Left ventricle myocardium inferior (tissue), 1 donor: ENCODE measurements at places on chromosomes 7 and 10. TPM values are rescaled to one million over a fixed set of nuclear protein-coding genes. Genes with fewer than 3 reads are reported as not detected.
A peak's percentile ranks its signal among the peaks of the same experiment; 100 is the strongest.

- H3K27ac ChIP-seq, result no peak overlapping the region
- no peaks in the 10 kb centered on the region for H3K36me3 ChIP-seq
- H3K27me3 ChIP-seq, result peaks cover 3% of the 10 kb centered on the region
- H3K4me1 ChIP-seq, result no peaks in the 10 kb centered on the region
- DNase-seq, result no peak
These were observed 324.4 kb downstream of the BICC1 start for GRCh38 chr10:58836991-58837575.

DNA sequence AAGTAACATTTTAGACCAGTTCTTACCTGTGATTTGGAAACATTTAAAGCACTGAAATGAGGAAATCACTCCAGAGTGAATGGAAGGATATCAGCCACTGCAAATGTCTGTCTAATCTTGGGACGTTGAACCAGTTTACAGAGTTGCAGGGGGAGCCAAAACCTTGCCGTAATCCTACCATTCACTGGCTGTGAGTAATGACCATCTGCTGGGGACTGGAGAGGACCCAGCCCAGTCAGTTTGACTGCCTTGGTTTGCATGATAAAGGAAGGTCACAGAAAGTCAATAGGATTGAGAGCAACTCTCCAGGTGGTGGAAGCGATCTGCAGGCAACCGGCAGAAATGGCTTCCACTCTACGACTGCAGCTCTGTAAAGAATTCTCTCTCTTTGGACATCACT, 167.2 kb downstream of the AKR1D1 start:
- no peak overlapping the region for H3K4me3 ChIP-seq
- no peaks in the 10 kb centered on the region for H3K36me3 ChIP-seq
- H3K27me3 ChIP-seq, result no peaks in the 10 kb centered on the region
- no peaks in the 10 kb centered on the region for H3K4me1 ChIP-seq
- peak; percentile 16 for DNase-seq

The ITIH5 gene
- total RNA-seq, result 10.8 TPM

The NPC1L1 gene
- 0.19 TPM for total RNA-seq

The GPNMB gene
- total RNA-seq, result 288 TPM

The PRLHR gene
- total RNA-seq, result not detected

DNA sequence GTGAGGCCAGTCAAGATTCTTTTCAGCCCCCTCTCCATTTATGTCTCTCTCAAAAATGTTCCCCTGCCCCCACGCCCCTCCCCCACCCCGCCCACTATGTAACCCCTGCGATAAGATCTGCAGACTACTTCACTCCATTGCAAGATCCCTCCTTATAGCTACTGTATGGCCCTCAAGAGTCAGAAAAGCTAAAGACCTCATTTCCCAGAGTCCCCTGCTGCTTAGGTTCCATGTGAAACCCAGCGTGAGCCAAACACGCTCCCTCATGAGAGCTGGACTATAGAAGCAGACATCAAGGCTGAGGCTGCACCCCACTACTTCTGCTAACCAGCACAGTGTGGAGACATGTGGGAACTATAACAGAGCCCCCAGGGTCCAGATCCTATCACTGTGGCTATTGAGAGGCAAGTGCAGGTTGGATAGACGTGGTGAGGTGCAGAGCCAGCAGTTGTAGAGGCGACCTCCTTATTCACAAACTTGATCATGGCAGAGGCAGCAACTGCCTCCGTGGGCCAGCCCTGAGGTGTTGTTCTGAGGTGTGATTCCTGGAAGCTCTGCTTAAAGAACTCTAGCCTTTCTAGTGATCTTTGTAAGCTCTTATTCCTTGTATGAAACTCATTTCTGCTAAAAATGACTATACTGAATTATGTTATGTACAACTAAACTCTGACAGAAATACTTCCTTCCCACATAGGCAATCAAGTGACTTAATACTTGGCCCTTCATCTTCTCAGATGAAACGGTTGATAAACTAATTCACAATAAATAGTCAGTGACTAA, 117.0 kb upstream of the ARID5B start:
- H3K36me3 ChIP-seq, result no peaks in the 10 kb centered on the region
- no peak for DNase-seq
- peaks cover 3% of the 10 kb centered on the region for H3K4me1 ChIP-seq
- no peak overlapping the region for H3K4me3 ChIP-seq
- H3K27me3 ChIP-seq, result no peaks in the 10 kb centered on the region

The STAG3 gene
- 0.74 TPM for total RNA-seq

DNA sequence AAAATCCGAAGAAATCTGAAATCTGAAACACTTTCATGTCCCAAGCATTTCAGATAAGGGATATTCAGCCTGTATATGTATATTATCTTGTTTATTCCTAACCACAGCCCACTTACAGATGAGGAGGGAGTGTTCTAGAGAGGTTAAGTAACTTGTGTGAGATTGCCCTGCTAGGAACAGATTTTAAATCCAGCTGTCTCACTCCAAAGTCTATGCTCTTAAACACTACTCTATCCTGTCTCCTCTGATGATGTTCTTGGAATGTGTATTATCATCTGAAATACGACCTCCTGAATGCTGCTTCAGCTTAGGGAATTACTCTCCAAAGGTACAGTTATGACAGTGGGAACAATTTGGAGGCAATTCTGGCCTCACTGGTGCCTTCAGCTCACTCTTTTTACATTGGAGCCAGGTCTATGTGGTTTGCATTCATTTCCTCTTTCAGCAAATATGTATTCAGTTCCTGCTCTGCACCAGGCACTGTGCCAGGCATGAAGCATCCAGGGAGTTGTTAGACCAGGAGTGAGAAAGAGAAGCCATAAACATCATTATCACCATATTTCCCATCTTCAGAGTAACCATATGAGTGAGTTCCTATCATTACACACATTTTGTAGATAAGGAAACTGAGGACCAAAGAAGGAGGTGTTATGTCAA, 70.2 kb downstream of the NOC3L start:
- peak; percentile 59 for DNase-seq
- H3K36me3 ChIP-seq, result no peaks in the 10 kb centered on the region
- peak overlapping the region; percentile 45 for H3K27ac ChIP-seq
- peaks cover 22% of the 10 kb centered on the region for H3K4me1 ChIP-seq
- H3K4me3 ChIP-seq, result no peak overlapping the region

DNA sequence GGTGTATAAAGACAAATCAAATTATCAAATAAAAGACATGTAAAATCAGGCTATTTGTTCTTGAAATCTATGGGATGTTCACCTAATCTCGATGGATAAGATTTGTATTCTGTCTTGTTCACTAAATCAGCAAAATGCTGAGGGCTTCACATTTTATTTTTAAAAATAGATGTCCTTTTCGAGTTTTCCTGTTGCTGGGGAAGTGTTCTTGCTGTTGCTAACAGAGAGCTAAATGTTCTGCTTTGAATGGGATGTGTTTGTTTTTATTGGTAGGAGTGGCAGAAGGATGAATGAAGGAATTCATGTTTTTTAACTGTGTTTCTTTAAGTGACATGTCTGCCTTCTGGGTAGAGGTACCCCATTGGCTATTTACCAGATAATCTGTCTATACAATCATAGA, 7.3 kb upstream of the SNX13 start:
- H3K27ac ChIP-seq, result peak overlapping the region; percentile 6
- H3K36me3 ChIP-seq, result no peaks in the 10 kb centered on the region
- H3K4me3 ChIP-seq, result peak overlapping the region; percentile 43
- H3K27me3 ChIP-seq, result no peaks in the 10 kb centered on the region
- H3K4me1 ChIP-seq, result no peaks in the 10 kb centered on the region

The CLCN1 gene
- total RNA-seq, result not detected

GRCh38 chr10:128812000-128812399, 655.0 kb upstream of the MGMT start:
- H3K36me3 ChIP-seq, result no peaks in the 10 kb centered on the region
- H3K27ac ChIP-seq, result no peak overlapping the region
- H3K4me1 ChIP-seq, result no peaks in the 10 kb centered on the region
- peak; percentile 22 for DNase-seq
- peaks cover 24% of the 10 kb centered on the region for H3K27me3 ChIP-seq
- H3K4me3 ChIP-seq, result no peak overlapping the region

GRCh38 chr7:117961235-117961634, 88.0 kb upstream of the CTTNBP2 start:
- H3K27ac ChIP-seq, result no peak overlapping the region
- H3K36me3 ChIP-seq, result no peaks in the 10 kb centered on the region
- H3K27me3 ChIP-seq, result no peaks in the 10 kb centered on the region

GRCh38 chr10:73908853-73909539, 1.9 kb upstream of the PLAU start:
- no peaks in the 10 kb centered on the region for H3K36me3 ChIP-seq
- peak; percentile 33 for DNase-seq
- peak overlapping the region; percentile 17 for H3K4me3 ChIP-seq
- H3K4me1 ChIP-seq, result peaks cover 83% of the 10 kb centered on the region

DNA sequence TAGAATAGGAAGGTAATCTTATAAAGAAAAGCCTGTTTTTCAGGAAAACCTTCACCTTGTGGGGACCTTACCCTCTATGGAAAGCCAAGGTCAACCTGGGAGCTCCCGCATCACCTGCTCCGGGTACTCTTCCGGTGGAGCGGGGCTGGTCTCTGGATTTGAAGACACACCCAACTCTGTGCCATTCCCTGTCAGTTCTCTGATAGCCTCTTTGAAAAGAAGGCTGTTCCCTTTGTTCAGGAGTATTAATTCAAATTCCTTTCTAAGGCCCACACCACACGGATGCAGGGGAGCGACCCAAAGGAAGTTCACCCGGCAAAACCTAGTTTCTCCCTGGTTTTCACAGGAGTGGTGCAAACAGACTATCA, 10.7 kb downstream of the CTBP2 start:
- no peaks in the 10 kb centered on the region for H3K36me3 ChIP-seq
- H3K27me3 ChIP-seq, result no peaks in the 10 kb centered on the region
- H3K4me3 ChIP-seq, result no peak overlapping the region

GRCh38 chr7:150863946-150864345, 11.6 kb downstream of the AOC1 start:
- no peak overlapping the region for H3K4me3 ChIP-seq
- H3K27me3 ChIP-seq, result no peaks in the 10 kb centered on the region
- H3K4me1 ChIP-seq, result no peaks in the 10 kb centered on the region
- H3K36me3 ChIP-seq, result no peaks in the 10 kb centered on the region
- no peak overlapping the region for H3K27ac ChIP-seq

DNA sequence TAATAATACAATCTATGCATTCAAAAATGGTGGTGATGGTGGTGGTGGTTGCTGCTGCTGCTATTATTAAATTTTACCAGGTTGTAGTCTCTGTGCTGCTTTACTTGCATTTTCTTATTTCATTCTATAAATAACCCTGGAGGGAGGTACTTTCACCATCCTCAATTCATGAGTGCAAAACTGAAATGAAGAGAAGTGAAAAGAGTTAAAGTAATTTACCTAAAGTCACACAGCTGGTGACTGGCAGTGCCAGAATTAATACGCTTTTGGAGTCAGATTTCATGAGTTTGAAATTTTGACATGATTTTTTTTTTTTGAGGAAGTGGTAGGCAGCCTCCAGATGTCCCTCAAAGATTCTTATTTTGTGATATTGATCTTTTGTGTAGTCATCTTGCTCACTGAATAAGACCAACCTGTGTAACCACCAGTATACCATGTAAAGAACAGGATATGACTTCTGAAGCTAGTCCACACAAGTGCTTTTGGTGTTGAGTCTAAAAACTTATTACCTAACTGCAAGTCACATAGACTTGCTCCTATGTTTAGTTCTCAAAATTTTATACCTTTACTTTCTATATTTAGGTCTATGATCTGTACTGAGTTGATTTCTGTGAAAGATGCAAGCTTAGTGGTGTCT, 218.8 kb downstream of the ZWINT start:
- no peak for DNase-seq
- no peak overlapping the region for H3K27ac ChIP-seq
- H3K27me3 ChIP-seq, result no peaks in the 10 kb centered on the region

GRCh38 chr10:68202960-68203353, 29.0 kb downstream of the ATOH7 start:
- H3K27me3 ChIP-seq, result peaks cover 28% of the 10 kb centered on the region
- H3K4me1 ChIP-seq, result no peaks in the 10 kb centered on the region
- peaks cover 51% of the 10 kb centered on the region for H3K36me3 ChIP-seq
- no peak overlapping the region for H3K4me3 ChIP-seq

- H3K36me3 ChIP-seq, result peaks cover 4% of the 10 kb centered on the region
- H3K27ac ChIP-seq, result peak overlapping the region; percentile 95
- H3K27me3 ChIP-seq, result no peaks in the 10 kb centered on the region
- no peak for DNase-seq
- H3K4me3 ChIP-seq, result peak overlapping the region; percentile 94
These were observed 798 bp downstream of the ZNF425 start for GRCh38 chr7:149125189-149125862.

- peak overlapping the region; percentile 52 for H3K27ac ChIP-seq
- H3K36me3 ChIP-seq, result no peaks in the 10 kb centered on the region
- DNase-seq, result no peak
- H3K4me1 ChIP-seq, result peaks cover 52% of the 10 kb centered on the region
- no peak overlapping the region for H3K4me3 ChIP-seq
These were observed 14.2 kb upstream of the SYPL1 start for GRCh38 chr7:106126170-106126938.

The FGF8 gene
- total RNA-seq, result not detected

The ENO4 gene
- not detected for total RNA-seq

The ZNF777 gene
- total RNA-seq, result 7.2 TPM

The WEE2 gene
- not detected for total RNA-seq

DNA sequence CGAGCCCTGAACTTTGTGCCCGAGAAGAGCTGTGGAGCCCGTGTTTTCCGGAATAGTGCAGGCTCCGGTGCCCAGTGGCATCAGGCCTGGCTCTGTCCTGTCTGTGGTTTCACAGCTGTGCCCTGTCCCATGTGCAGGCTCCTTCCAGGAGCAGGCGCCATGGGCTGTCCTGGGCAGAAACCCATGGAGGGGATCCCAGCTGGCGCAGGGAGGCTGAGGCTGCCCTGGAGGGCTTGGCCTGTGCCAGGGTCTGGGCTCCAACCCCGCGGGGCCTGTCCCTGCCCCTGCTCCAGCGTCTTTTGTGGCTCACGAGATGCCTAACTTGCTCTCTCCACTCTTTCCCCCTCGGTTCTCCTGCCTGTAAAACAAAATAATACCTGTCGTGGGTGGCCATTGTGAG, 23.3 kb upstream of the CRHR2 start:
- H3K27me3 ChIP-seq, result no peaks in the 10 kb centered on the region
- H3K4me3 ChIP-seq, result no peak overlapping the region

The AOC1 gene
- 0.36 TPM for total RNA-seq

- peaks cover 20% of the 10 kb centered on the region for H3K4me1 ChIP-seq
- H3K36me3 ChIP-seq, result no peaks in the 10 kb centered on the region
- no peak for DNase-seq
- H3K27me3 ChIP-seq, result peaks cover 22% of the 10 kb centered on the region
- no peak overlapping the region for H3K27ac ChIP-seq
These were observed 56.5 kb downstream of the PWWP2B start for GRCh38 chr10:132453470-132453861.

The SVOPL gene
- not detected for total RNA-seq

The ADARB2 gene
- total RNA-seq, result 0.11 TPM

DNA sequence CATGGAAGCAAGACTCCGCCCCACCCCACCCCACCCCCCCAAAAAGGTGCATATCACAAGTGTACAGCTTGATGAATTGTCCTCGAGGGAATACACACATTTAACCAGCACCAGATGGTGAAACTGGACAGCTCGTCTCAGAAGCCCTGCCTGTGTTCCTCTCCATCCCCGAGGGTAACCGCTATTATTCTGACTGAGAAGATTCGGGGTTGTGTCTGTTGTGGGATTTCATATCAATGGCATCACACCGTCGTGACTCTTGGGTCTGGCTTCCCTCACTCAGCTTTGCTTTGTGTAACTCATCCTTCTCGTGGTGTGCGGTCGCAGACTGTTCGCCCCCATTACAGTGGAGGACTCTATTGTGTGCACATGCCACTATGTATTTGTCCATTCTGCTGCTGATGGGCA, 18.9 kb downstream of the PODXL start:
- peaks cover 99% of the 10 kb centered on the region for H3K4me1 ChIP-seq
- H3K4me3 ChIP-seq, result no peak overlapping the region
- H3K27ac ChIP-seq, result peak overlapping the region; percentile 86
- no peak for DNase-seq

The ANKRD30A gene
- total RNA-seq, result not detected
